Transverse colon (tissue), 4 donors: ENCODE measurements at places on chromosomes 3 and 15. TPM values are rescaled to one million over a fixed set of nuclear protein-coding genes. Genes with fewer than 3 reads are reported as not detected.

SEMA7A gene
- total RNA-seq = 1.4 TPM

DNA sequence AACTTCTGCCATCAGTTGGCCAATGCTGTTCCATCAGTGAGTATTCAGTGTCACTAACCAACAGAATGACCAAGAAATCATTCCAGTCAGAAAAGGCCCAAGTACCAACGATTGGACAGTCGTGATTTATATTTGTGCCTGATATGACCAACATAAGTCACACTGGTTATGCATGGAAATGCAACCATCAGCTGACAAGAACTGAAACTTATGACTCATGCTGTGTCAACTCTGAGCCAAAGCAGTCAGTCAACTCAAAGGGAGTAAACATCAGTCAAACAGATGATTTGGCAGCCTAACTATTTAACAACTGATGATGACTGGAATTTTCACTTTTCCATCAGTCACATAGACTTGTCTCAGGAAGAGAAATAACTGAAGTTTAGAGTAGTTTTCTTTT is 142.4 kb downstream of the ANXA2 start:
- DNase-seq = no peak

KCNMB3 gene
- total RNA-seq = 1.8 TPM

GRCh38 chr3:194485881-194486539 is 792 bp downstream of the ATP13A3 start:
- peak; percentile 50 for DNase-seq

GRCh38 chr3:4994823-4995499 is 15.7 kb downstream of the BHLHE40 start:
- DNase-seq = no peak

TP63 gene
- total RNA-seq = not detected

DNA sequence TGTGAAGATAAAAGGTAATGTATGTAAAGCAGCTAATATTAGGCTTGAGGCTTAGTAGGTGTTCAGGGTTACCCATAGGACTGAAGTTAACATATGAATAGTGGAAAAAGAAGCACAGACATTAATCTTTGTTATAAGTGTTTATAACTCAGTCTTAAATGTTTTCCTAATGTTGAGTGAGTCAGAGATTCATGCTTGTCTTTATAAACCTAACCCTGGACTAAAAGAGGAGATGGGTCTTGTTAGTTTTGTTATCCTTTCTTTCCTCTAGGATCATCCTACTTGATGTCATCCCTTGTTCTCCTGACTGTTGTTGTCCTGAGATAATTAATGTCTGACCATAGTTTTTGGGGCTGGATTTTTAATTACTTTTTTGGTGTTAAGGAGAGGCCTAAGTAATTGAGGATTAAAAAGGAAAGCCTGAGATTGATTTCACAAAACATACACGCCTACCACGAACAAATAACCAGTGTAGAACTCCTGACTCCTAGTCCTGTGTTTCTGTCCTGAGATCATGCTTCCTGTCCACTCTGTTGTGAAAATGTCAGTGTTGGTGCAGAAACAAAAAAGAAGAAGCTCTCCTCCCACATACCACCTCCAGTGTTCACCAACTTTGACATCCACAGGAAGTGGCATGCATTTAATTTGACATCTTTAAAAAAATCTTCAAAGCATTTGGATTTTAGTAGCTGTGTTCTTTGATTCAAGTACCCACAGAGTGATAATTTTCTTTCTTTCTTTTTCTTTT is 8.4 kb downstream of the MITF start:
- DNase-seq = no peak

SPESP1 gene
- total RNA-seq = 1.5 TPM

- DNase-seq = no peak
Measured at GRCh38 chr3:41095702-41096101, 103.6 kb upstream of the CTNNB1 start.

SCAANT1 gene
- not detected for total RNA-seq

- no peak for DNase-seq
Measured at GRCh38 chr3:61828184-61828874, 267.0 kb downstream of the PTPRG start.

DNA sequence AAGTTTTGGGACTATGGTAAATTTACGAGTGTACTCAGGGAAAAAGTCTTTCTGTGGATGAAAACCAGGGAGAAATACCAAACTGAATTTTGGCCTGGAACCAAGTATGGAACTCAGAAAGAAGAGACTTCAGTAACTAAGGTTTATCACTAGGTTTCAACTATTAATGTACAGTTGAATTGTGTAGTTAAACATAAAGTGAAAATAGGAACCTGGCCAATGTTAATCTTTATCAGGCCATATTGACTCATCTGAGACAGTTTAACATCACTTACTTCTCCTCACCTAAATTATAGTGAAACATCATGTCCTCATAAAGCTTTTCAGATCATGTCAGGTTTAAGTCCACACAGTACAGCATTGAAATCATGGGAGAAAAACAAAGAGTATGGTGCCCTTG is 197.7 kb downstream of the LSAMP start:
- no peak for DNase-seq

GUCA1C gene
- not detected for total RNA-seq

SYNPR gene
- not detected for total RNA-seq

DNA sequence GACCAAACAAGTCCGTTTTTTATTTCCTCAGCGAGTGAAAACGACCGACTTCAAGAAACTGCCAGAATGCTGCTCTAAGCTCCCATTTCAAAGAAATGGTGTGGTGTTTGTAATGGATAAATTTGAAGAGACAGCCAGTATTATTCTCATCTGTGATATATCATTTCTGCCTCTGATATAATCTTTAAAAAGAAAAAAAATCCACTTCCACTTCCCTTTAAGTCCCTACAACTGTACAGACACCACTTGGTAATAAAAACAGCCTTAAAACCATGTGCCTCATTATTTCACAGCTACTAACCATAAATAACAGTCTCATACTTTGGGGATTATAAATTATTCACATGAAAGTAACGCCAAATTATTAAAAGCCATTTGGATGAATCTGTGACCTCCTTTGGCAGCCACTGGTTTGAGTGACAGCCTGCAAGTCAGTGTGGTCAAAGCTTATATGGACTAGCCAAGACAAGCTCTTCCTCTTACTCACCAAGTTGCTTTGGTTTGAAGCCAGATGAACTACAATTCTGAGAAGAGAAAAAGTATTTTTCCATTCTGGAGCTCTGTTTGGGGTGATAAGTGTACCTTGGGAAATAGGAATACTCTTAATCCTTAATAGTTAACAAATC is 168.0 kb downstream of the SHOX2 start:
- DNase-seq = no peak

DNA sequence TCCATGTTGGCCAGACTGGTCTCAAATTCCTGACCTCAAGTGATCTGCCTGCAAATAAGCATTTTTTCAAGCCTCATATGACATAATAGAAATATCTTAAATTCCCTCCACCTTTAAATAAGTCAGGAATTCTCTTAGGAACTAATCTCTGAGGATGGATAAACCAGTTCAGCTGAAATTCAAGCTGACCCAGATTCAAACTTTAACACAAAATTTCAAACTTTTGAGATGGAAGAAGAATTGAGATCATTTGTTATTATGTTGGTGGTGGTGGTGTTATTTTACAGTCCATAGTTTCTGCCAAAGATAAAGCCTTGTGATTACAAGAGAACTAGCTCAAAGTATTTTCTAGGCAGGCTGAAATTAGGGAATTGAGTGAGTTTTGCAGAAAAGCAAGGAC is 85.5 kb downstream of the SSR3 start:
- no peak for DNase-seq

KBTBD12 gene
- 3.3 TPM for total RNA-seq

- DNase-seq = no peak
Measured at GRCh38 chr15:57495041-57495440, 96.7 kb upstream of the MYZAP start.

DNA sequence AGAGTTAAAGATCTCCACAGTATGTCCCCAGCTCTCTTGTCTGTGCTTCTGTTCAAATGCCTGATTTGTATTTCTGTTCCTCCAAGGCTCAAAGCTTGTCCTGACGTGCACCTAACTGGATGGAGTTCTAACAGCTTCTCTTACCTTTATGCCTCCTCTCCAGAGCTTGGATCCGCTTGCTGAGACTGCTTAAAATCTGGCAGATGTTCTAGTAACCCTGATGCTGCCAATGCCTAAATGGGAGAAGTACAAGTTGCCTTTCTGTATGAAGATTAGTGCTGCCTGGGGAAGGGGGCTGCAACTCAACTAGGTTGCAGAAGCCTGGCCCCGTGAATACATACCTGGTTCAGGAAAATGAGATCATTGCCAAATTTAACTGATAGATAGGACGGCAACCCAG is 354.5 kb upstream of the KCNMB2 start:
- DNase-seq = no peak

DNA sequence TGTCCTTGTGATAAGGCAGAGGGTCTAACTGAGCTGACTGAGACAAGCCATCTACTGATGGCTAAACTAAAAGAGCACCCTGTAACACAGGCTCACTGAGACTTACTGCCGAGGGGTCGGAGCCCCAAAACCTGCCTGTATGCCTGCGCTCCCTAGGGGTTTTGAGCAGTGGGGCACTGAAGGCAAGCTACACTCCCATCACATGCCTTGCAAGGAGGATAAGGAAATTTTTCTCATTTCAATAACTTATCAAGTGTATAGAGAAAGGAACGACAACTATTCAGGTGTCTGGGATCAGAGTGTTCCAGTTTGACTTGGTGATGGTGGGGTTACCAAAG is 292.2 kb downstream of the EPHA6 start:
- DNase-seq = no peak

DNA sequence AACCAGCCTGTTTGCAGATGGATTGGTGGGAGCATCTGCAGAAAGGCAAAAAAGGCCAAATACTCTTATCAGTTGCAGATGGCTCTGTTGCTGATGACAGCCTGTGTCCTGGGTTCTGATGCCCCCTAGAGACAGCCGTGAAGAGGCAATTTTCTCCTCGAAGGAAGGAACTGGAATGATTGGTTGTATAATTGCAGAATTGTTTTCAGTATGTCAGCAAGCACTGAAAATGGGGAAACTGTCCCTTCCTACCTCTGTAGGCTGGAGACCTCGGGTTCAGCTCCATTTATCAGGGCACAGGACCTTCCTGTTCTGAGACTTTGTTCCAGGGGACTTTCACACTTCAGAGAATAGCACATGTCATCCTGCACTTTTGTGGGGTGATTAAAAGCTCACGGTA is 103.0 kb downstream of the PGPEP1L start:
- peak; percentile 22 for DNase-seq

DNA sequence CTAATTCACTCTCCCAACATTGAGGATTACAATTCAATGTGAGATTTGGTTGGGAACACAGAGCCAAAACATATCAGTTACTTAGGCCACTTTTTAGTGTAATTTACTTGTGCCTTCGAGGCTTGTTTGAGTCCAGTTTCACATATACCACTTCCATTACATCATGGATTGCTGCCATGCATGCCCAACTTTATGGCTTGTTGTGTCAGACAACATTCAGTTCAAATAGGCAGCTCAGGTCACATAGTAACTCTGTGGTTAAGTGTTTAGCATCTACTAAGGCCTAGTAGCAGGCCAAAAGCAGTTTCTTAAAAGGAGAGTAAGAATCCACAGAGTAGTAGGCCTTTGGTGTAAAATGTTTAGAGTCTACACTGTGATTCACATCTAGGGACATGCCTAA is 164.3 kb upstream of the GMNC start:
- no peak for DNase-seq

- DNase-seq = no peak
Measured at GRCh38 chr3:195131176-195131575, 139.8 kb downstream of the XXYLT1 start.

DNA sequence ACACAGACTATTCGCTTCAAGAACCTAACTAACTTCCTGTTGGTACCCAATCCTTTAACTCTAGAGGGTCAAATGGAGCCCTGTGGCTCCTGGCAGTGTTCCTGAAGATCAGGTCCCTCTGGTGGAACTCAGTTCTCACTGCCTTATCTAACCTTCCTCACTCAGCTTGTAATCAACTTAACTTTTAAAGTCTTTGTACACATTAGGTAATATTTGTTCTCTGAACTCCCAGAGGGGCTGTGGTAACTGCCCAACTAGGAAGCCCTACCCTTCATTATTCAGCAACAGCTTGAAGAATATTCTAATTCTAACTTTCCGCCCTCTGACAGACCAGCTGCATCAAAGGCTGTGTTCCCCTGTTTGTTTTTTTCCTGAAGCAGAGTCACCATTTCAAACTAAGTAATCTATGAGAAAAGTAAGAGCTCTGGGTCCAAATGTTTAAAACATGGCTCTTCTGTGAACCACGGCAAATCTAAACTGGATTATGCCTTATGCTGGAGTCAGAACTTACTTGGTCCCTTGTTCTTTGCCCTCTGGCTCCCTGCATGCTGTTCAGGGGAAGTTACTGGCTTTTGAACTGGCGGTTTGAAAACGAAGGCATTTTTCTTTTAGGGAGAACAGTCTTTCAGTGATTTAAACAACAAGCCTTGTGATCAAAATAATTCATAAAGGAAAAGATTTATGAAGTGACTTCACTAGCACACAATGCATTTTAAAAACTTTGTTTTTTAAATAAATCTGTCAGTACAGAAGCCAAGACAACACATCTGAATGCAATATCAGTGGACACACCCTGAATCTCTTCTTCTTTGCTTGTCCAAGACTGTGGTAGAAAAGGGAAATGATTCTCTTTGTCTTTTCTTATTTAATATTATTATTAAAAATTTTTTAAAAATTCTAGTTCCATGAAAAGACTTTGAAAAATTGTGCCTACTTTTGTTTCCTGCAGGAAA is 365.6 kb downstream of the TIGIT start:
- no peak for DNase-seq

GTF2A2 gene
- total RNA-seq = 27.7 TPM

DNA sequence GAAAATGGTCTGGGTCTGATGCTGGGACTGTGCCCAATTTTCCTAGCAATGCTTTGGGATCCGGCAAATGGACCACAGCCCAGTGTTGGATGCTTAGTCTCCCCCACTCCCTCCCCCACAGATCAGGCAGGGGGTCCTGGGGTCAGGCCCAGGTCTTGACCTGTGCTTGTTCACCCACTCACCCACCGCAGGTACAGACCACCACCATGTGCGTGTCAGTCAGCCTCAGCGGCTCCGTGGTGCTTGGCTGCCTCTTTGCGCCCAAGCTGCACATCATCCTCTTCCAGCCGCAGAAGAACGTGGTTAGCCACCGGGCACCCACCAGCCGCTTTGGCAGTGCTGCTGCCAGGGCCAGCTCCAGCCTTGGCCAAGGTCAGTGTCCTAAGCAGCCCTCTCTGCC is 10.6 kb downstream of the GRM2 start:
- no peak for DNase-seq
